CD4-positive, alpha-beta T cell treated with Interleukin-6 for 4 hours (primary cell): ENCODE measurements at places on chromosomes 13 and 19.
A peak's percentile ranks its signal among the peaks of the same experiment; 100 is the strongest.

- no peak for DNase-seq
Measured at GRCh38 chr13:59906413-59907049, 257.2 kb downstream of the DIAPH3 start.

GRCh38 chr13:49858178-49858856, 65.8 kb upstream of the KPNA3 start:
- no peak for DNase-seq

DNA sequence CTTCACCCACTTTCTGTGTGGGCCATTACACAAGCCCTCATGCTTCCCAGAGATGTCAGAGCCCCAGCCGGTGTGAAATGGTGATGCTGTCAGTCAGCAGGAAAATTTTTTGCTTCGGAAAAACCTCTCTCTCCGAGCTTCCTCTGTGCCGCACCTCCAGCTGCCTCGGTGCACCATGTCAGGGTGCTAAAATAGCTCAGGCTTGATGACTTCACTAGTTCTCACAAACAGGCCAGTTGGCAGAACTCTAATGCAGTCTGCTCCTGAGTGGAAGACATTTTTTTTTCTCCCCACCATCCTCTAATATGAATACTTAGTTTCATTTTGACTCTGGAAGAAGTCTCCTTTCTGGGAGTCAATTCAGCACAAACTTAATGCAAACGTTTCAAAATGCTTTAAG, 71.3 kb downstream of the KLF12 start:
- peak; percentile 14 for DNase-seq

DNA sequence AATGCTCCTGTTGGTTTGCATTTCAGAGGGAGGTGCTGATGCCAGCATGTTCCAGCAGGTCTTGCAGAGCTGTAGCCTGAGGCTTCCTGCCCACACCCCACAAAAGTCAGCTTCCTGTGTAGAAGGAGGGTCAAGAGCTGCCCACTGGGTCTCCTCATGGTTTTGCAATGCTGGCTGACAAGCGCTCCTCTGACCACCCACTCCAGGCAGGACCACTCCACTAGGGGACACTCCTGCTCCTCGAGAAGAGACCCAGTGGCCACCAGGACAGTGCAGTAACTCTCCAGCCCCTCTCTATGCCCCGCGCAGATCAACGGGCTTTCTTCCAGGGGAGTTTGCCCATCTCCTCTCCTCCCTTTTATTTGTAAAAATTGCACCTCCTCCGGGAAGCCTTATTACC, 72.9 kb upstream of the UQCRFS1 start:
- DNase-seq = no peak
